ENCODE measurements at places on chromosomes 12 and 14.

GRCh38 chr12:3838076-3838475, 35.1 kb downstream of the PARP11 start:
- no peak for DNase-seq

DNA sequence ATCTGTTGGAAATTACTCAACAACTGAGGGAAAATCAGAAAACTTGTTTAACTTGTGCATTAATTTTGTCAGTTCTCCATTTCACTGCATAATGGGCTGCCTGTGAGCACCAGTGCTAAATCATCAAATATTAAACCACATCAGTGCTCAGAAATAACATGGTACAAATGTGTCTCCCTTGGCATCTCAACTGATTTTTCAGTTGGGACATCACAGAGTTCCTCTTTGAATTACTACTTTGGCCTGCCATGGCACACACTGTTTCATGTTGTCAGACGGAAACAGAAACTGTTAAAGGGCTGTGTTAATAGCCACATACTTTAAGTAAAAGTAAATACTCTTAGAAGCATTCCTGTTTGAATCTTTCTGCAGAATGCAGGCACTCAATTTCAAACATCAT, 42.1 kb upstream of the STRN3 start:
- no peak for DNase-seq

GRCh38 chr14:71526388-71526787, 405.8 kb upstream of the RGS6 start:
- DNase-seq = no peak

DNA sequence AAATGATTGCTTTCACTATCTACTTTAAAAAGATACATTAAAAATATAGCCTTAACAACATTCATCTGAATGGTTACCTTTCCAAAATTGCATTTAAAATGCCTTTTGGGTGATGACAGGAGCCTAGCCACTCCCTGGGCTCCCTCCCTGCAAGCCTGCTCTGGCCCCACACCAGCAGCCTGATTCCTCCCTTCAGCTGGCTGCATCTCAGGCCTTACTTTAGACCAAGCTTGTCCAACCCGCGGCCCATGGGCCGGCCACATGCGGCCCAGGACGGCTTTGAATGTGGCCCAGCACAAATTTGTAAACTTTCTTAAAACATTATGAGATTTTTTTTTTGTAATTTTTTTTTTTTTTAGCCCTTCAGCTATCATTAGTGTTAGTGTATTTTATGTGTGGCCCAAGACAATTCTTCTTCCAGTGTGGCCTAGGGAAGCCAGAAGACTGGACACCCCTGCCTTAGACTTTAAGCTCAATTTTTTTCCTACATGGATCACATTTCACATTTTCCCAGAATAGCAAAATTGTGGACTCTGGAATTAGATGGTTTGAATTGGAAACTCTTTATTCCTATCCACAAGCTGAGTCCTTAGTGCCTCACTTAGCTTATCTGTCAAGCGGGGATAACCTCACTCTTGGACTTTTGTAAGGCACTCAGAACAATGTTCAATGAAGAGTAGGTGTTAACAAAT, 124.4 kb downstream of the MYRFL start:
- DNase-seq = no peak

DNA sequence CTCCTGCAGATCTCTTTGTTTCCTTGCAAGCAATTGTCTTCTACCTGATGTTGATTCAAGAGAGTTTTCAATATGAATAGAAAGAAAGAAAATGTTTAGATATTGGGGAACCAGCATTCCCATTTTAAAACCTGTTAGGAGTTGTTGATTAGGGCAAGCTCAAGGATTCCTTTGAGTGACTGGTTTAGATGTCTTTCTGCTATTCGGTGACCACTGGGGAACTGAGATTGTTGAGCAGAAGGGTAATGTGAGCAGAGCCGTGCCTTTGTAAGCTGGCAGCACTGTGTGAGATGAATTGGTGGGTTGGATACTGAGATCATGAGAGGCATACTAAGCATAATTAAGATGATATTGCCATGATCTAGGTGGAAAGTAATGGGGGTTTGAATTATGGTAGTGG, 39.1 kb upstream of the PAPLN start:
- DNase-seq = no peak

- DNase-seq = no peak
Measured at GRCh38 chr14:103801459-103801858, 45.9 kb downstream of the PPP1R13B start.

GRCh38 chr12:13387101-13387500, 190.6 kb downstream of the EMP1 start:
- no peak for DNase-seq

DNA sequence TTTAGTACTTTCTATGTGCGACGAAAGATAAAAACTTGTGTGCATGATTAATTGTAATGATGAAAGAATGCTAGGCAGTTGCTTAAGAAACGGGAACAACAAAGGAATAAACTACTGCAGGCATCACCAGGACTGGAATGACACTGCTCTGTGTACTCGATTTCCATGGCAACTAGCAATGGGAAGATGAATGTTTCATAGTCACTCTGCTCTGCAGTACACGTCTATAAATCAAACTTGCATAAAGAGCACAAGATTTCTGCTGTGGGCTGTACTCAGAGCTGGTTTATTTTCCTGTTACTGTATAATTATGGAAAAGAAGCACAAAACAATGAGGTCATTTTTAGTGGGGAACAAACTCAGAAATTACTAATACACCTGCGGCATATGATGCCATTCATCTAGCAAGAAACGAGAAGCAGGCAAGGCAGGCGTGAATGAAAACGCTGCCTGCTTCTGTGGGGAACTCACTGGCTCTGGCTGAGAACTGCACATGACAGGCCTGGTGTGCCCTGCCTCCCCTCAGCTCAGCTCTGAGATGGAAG, 41.8 kb downstream of the EFCAB11 start:
- no peak for DNase-seq

Measured in right lobe of liver (tissue), 6 donors.